ENCODE measurements at places on chromosomes 3 and 15.

- DNase-seq, result no peak
These were observed 26.9 kb upstream of the CA12 start for GRCh38 chr15:63408524-63408923.

GRCh38 chr15:79206940-79207339 lies 75.6 kb upstream of the ANKRD34C start:
- no peak for DNase-seq

DNA sequence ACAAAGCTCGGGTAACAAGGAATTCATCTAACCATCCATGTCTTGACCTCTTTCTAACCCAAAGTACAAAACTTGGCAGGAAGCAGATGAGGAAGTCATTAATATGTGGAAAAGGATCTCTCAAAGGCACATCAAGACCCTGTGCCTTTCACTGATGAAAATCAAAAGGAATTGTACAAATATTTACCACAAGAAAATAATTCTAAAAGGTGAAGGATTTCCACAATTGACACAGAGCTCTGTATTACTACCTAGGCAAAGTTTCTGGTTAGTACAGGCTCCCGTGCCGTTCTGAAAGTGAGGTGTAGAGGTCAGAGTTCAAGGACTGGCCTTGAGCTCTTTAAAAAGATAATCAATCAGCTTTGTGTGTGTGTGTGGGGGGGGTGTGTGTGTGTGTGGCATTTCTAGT lies 239.7 kb upstream of the ICE2 start:
- no peak for DNase-seq

DNA sequence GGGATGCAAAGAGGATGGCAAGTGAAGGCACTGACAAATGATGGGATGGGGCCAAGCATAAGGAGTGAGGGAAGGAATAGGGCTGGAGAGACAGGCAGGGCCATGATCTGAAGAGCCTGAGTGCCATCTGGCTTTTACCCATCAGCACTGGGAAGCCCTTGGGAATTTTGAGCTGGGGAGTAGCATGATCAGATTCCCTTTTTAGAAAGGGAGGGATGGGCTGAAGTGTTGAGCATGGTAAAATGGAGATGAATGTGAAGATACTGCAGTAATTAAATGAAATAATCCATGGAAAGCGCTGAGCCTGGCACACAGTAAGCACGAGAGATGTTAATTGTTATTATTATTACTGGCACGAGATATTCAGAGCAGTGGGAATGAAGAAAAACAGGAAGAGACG lies 9.9 kb downstream of the RBP1 start:
- DNase-seq, result no peak

DNA sequence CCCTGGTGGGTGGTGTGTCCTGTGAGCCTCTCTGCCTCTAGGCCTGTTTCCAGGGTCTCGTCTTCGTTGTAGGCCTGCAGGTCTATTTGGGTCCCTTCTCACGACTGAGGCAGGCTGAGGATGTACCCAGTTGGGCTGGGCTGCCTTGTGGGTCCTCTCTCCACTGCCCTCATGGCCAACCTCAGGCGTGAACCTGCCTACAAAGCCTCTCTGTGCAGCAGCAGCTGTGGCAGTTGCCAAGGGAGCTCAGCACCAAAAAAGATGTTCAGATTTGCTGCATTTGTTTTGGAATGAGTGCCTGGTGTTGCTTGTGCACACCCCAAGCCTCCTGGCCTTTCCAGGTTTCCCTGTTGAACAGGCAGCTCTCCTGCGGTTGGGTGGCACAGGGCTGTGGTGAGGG lies 13.4 kb downstream of the KLF13 start:
- DNase-seq, result no peak

- DNase-seq, result no peak
These were observed 23.0 kb downstream of the NR2F2 start for GRCh38 chr15:96353416-96353929.

DNA sequence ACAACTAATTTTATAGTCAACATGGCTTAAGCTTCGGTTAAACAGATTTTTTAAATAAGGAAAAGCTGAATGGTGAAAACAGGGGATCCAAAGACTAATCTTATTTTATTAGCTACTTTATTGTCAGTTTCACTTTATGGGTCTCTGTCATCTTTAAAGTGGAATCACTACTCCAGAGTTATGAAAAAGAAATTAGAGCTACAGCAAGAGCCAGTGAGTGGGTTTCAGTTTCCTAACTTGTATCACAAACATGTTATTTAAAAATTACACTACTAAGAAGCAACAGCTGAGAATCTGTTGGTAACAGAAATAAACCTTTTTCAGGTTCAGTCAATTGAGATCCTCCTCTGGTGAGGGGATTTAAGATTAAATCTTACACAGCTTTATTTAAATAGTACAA lies 10.0 kb downstream of the PHC3 start:
- no peak for DNase-seq

DNA sequence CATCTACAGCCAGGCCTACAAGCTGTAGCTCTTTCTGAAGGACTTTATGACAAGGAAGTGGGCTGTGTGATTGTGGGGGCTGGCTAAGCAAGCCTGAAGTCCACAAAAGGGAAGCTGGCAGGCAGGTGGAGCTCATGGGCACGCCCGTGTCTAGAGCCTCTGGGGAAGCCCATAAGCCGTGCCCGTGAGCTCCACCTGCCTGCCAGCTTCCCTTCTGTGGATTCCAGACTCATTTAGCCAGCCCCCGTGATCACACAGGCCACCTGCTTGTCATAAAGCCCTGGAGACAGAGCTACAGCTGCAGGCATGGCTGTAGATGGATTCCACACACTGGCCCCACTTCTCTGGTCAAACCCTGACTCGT lies 15.2 kb downstream of the EFCC1 start:
- DNase-seq, result no peak
